ENCODE measurements at places on chromosomes 5 and 9. TPM values are rescaled to one million over a fixed set of nuclear protein-coding genes. Genes with fewer than 3 reads are reported as not detected.

DNA sequence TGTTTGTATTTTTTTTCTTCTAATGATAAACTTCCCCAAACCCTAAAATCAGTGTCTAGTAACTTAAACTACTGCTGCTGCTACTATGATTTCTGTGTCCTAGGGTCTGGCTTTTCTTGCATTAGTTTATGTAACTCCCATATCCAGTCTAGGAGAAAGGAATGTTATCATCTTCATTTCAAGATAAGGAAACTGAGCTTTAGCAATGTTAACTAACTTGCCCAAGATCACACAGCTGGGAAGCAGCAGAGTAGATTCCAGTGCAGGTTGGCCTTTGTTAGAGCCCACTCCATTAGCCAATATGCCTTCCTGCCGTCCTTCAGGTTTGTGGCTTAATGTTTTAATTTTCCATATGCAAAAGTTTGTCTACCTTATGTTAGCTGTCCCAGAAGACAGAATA, 10.4 kb downstream of the TMEM171 start:
- no peak for DNase-seq

- peak; percentile 64 for DNase-seq
Observed at GRCh38 chr5:172479034-172479783, 24.9 kb upstream of the SH3PXD2B start.

DNA sequence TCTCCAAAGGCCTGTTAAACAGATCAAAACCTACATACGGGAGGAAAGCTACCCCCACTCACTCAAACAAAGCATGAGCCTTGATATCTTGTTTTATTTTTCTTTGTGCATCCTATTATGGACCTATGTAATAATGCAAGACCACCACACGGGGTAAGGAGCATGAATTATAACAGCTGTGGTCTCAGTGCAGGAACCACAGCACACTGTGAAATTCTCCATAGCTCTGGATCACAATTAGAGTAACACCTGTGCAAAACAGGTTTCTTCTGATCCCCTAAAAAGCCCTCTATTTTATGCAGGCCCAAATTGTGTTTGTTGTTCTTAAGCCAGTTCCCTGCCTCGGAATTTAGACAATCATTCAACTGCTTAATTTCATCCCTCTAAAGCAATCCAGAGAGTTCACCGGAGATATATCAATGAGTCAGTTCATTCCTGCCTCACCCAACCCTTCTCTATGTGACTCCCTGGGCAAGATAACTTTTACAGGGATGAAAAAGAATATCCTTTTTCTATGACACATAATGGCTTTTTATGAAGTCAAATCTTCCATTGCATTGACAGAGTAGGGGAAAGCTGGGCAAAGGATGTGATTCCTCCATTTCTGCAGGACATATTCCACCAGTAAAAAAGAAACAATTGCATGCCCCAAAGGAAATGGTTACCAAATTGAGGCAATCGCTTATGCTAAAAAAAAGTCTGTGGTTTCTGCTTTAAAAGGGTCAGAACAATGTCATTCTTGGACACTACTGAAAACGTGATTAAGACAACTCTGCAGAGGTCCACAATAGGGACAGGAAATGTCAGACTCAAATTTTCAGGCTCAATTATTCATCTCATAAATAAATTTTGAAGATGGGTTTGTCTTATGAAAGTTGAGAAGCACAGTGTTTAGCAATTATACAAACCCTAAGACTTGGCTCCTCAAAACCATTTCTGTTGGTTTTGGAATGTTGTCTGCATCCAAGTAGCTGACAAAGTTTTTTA, 41.6 kb upstream of the FST start:
- no peak for DNase-seq

Gene SPATA6L
- 2.8 TPM for polyA plus RNA-seq

DNA sequence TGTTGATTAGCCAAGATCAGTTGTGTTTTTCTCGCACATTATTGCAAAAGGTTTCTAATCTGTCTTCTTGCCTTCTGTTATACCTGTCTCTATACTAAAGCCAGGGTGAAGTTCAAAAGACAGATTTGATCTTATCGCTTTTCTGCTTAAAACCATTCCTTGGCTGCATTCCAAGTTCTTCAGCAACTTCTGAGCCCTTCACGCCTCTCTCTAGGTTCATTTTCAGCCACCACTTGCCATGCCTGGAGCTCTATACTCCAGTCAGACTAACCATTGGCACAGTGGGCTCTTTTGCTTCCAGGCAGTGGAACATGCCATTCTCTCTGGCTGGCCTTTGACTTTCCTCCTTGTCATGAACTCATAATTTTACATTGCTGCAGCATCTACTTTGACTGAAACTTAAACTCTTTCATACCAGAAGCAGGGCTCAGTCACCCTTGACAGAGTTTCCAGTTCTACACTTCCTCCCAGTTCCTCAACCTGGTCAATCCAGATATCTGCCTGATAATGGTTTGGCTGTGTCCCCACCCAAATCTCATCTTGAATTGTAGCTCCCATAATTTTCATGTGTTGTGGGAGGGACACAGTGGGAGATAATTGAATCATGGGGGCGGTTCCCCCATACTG, 114.4 kb downstream of the SLC12A2 start:
- no peak for DNase-seq

GRCh38 chr9:969310-970150, 6.9 kb upstream of the DMRT3 start:
- no peak for DNase-seq
